DMS153 (cell line): ENCODE measurements at places on chromosomes 6 and 20.
A peak's percentile ranks its signal among the peaks of the same experiment; 100 is the strongest.

- DNase-seq: no peak
Measured at GRCh38 chr6:16600026-16600425, 161.2 kb downstream of the ATXN1 start.

DNA sequence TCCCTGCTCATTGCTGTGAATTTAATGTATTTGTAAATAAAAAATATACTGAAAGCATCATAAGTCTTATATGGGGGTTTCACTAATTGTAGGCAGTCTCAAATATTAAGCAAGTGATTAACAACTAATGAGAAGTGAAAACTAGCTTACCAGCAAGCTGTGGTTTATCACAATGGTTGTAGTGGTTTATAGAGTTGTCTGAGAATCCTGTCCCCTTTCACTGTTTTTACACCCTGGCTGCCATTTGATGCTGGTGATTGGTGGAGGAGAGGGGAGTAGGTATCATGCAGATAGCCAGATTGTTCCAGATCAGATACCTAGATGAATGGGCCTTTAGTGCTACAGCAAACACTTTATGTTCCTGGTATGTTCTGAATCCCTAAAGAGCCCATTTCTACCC, 6.0 kb downstream of the MKKS start:
- DNase-seq: no peak

DNA sequence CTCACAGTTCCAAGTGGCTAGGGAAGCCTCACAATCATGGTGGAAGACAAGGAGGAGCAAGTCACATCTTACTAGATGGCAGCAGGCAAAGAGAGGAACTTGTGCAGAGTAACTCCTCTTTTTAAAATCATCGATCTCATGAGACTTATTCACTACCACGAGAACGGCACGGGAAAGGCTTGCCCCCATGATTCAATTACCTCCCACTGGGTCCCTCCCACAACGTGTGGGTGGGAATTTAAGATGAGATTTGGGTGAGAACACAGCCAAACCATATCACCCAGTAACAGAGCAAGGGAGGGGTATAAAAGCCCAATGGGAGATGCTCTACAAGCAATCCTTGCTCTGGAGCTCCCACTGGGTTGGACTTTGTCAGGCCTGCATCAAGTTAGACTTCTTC, 80.4 kb downstream of the JPH2 start:
- no peak for DNase-seq

DNA sequence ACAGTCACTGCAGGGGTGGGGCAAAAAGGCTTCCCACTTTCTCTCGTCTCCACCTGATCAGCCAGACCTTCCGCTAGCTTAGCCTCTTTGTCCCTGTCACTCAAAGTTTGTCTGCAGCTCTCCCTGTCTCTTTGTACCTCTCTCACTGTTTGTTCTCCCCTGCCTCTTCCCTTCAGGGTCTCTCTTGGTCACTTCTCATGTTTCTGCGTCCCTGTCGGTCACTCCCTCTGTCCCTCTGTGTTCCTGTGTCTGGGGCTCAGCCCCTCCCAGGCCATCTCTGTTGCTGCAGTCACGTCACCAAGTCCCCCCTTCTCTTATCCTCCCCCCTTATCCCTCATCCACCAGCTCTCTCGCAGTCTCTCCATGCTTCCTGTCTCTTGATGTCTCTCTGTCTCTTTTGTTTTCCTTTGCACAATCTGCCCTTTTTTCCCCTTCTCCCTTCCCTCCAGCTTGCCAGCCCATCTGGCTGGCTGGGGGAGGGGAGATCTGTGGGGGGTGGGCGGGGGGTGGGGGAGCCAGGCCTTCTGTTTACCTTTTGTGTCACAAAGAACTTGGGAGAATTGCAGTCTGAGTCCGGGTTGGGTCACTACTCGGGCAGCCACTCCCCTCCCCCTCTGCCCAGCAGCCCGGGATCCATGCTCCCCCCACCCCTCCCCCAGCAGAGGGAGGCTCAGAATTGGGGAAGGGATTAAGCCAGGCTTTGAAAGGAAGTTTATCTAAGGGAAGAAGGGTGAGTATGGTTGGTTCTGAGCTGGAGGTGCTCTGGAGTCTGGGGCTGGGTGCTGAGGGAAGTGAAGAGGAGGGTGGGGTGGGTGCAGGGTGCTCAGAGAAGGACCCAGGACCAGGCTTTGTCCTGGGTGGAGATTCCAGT, 32.3 kb downstream of the FOXP4 start:
- DNase-seq: peak; percentile 87

GRCh38 chr6:8069631-8070284, 5.6 kb upstream of the BLOC1S5 start:
- no peak for DNase-seq

- no peak for DNase-seq
Measured at GRCh38 chr6:48016020-48016755, 94.8 kb downstream of the PTCHD4 start.

- DNase-seq: no peak
Measured at GRCh38 chr6:164108092-164108491, 693.6 kb downstream of the QKI start.

DNA sequence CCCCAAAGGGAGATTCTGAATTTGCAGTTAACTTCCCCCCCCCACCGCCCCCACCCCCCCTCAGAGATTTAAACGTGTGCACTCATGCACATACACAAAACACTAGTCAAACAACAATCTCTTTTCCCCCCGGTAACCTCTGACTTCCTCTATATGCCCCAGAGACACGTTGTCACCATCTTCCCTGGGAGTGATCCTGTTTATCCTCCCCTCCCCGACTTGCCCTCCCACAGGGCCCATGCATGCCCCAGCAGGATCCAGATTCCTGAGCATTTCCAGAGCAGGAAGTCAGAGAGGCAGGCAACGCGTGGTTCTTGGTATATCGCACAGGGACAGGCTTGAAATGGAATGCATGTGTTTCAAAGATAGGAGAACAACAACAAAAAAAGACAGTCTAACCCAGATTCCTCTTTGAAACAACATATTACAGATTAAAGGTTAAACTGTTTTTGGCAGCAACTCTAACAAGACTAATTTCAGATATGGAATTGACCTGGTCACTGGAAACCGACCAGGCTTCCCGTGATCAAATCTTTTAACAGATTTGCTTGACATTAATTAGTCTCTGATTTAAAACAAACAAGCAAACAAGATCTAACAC, 1.3 kb downstream of the BLCAP start:
- DNase-seq: no peak

DNA sequence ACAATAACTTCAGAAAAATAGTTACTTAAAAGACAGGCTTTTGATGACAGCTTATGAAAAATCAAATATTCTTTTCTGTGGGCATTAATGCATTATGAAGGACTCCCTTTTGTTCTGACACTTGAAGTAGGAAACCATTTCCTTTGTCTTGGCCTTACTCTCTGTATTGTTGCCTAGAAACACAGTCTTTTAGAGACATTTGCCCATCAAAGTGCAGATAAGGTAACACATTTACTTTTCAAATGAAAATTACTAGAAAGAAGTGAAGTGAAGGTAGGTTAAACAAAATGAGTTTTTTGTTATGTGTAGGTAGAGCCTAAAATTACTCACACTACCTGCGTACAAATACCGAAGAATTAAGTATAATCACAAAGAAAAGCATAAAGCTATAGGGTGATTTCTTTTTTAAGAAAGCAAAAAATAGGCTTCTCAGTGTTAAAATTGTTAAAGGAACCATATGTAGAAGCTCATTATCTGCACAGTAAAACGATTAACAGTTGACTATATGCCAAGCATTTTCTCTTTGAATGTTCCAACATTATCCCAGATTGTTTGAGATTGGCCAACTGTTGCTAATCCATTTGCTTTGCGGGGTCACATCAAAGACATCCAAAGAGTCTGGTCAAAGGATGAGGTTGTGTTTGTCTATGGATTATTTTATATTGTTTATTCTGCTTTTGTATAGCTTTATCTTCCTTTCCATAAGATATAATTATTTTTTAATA, 542.0 kb upstream of the RNF217 start:
- peak; percentile 28 for DNase-seq

GRCh38 chr6:16929809-16930208, 168.5 kb upstream of the ATXN1 start:
- DNase-seq: no peak

- DNase-seq: no peak
Measured at GRCh38 chr6:132675002-132675401, 16.0 kb upstream of the TAAR1 start.

- peak; percentile 81 for DNase-seq
Measured at GRCh38 chr6:134585517-134585873, 267.6 kb upstream of the SGK1 start.

DNA sequence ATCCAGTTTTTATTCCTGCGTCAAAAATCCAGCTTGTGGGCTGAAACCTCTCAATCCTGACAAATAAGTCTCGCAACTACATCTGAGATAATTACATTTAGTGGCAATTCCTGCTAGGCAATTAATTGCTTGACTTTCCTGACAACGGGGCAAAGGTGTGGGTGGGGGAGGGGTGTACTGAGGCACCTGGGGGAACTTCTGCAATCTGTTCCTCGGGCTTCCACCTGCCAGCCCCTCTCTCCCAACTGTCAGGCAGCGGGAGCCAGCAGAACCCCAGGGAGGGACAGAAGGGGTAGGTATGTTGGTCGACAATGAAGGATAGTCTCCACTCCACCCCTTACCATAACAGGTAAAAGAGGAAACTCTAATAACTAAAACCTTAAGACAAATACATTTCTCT, 6.8 kb downstream of the C6orf52 start:
- DNase-seq: no peak

DNA sequence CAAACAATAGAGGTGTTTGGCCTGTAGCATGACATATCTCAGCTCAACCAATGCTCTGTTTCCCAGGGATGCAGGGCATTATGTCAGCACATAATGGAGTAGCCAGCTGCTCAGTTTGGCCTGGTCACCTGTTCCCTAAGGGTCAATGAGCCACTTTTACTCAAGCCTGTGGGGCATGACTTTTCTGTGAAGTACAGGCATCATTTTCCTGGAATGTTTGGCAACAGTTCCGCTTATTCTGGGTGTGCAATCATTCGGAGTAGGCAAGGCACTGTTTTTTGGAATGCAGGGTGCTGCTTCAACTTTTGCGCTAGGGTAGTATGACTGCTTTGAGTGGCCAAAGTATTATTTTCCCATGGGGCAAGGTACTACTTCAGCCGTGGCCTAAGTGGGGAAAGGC, 665.4 kb downstream of the EPHA7 start:
- DNase-seq: no peak

GRCh38 chr20:288956-289692, 1.4 kb downstream of the C20orf96 start:
- DNase-seq: no peak

GRCh38 chr6:17928514-17929430, 58.7 kb downstream of the KIF13A start:
- no peak for DNase-seq

GRCh38 chr6:37538107-37538506, 38.4 kb upstream of the CCDC167 start:
- DNase-seq: no peak

DNA sequence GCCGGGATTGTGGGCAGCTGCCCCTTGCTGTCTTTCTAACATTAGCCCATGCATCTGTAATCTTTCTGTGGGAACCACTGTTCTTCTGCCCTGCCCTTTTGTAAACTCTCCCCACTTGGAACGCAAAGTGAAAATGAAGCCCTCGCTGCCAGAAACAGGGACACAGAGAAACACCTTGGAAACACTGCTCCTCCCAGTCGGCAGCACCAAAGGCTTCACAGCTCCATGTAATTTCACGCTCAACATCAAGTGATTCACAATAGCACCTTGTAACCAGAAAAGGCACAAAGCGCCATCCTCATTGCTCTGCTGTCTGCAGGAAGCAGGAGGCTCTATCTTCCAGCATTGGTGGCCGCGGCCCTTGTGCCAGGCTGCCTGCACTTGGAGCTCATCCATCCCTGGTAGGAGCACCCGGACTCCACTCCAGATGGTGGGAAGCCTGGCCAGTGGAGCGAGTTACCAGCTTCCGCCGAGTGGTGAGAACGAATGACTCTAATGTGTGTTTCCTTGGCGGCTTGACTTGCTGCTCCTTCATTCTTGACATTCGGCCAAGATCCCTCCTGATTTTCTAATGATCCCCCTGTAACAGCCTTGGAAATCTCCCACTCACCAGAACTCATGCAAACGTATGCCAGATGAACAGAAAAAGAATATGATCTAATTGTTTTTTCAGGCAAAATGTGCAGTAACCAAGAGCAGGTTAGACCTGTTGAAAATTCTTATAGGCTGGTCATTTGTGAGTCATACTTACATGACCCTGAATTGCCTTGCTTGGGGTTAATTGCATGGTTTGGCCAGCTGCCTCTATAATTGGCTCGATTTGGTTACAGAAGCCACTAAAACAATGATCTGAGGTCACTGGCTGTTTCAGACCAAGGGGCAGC, 169.1 kb upstream of the CDYL start:
- DNase-seq: no peak

DNA sequence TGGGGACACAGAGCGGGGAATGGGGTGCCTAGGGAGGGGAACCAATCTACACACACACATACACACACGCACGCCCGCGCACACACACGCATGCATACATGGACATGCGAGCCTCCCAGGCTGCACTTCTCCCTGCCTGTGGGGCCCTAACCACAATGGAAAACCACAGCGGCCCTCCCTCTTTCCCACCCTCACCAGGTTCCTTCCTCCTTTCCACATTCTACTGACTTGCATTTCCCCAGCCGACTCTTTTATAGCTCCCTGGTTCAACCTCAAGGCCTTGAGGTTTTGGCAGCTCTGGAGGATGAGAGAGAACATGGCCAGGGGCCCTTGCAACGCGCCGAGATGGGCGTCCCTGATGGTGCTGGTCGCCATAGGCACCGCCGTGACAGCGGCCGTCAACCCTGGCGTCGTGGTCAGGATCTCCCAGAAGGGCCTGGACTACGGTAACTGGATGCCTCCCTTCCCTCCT, at the start of gene BPI:
Gene BPI (plus strand): TSS at position 249 of the 472 bp plus-strand sequence. CDS start 68 bp downstream, at position 317.
- DNase-seq: no peak

DNA sequence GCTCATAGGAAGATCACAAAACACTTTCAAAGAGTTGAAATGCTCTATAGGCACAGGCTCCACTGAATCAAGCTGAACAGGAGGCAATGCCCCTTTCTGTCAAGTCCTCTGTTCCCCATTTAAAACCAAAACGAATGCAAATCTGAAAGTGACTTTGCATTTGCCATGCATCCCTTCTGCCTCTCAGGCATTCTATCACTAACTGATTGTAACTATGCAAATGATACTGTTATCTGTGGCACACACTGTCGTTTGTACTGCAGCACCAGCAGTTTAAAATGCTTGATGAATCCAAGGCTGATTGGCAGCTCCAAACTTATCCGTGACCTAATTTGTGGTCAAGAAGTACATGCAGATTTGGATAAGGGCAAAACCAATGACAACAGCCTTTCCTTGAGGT, 1067.5 kb upstream of the MAP3K7 start:
- DNase-seq: no peak

- no peak for DNase-seq
Measured at GRCh38 chr20:11182720-11183119, 508.9 kb upstream of the JAG1 start.

DNA sequence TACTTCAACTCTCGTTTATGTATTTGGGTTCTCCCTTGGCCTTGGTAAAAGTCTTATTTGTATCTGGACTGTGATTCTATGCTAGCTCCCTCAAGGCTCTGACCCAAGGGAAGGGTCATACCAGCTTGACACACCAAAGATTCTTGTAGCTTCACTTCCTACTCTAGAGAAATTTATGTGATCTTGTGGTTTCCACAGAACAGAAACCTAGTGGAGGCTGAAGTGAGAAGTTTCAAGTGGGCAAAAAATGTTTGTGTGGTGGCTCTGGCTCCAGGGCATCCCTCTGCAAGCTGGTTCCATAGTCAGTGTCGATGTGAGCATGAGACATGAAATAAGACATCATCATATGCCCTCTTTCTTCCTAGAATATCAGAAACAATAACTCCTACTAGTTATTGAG, 48.1 kb upstream of the TNFRSF21 start:
- DNase-seq: no peak
